Hepatocyte (in vitro differentiated cells): ENCODE measurements at places on chromosomes 5 and 9. TPM values are rescaled to one million over a fixed set of nuclear protein-coding genes. Genes with fewer than 3 reads are reported as not detected.

The TAF11L5 gene
- not detected in 2 replicates for total RNA-seq

The FCN1 gene
- total RNA-seq, result not detected in 2 replicates

The CHSY3 gene
- total RNA-seq, result 22.4 and 23.6 TPM in 2 replicates

GRCh38 chr5:125508225-125508624, 761.8 kb upstream of the ZNF608 start:
- no peak for DNase-seq
- no peaks in the 10 kb centered on the region for H3K27me3 ChIP-seq
- H3K4me3 ChIP-seq, result no peak overlapping the region
- H3K36me3 ChIP-seq, result no peaks in the 10 kb centered on the region
- H3K4me1 ChIP-seq, result no peaks in the 10 kb centered on the region

- no peaks in the 10 kb centered on the region for H3K36me3 ChIP-seq
- H3K4me1 ChIP-seq, result no peaks in the 10 kb centered on the region
- DNase-seq, result no peak
These were observed 191.6 kb downstream of the TENT4A start for GRCh38 chr5:6904860-6905259.

- no peaks in the 10 kb centered on the region for H3K27me3 ChIP-seq
- no peak overlapping the region for H3K4me3 ChIP-seq
These were observed 35.7 kb downstream of the EXD3 start for GRCh38 chr9:137387114-137387890.

- H3K4me1 ChIP-seq, result peaks cover 9% of the 10 kb centered on the region
- no peak overlapping the region for H3K27ac ChIP-seq
- H3K27me3 ChIP-seq, result no peaks in the 10 kb centered on the region
- DNase-seq, result no peak
These were observed 12.5 kb upstream of the C5orf63 start for GRCh38 chr5:127085796-127086195.

DNA sequence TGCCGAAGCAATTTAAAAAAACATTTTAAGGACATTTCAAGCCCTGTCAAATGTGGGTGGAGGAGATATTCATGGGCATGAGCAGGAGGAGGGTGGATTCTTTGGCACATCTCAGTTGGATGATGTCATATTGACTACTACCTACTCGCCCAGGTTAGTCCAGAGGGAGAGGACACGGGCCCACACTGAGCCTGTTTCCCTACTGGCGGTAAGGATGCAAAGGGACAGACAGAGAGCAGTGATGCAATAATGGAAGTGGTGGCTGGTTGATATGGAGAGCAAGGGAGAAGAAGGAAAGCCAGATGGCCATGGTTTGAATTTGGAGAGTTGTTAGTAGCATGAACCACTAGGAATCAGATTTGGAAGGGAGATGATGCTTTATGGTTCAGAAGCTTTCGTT, 34.1 kb upstream of the PDE8B start:
- H3K27me3 ChIP-seq, result peaks cover 25% of the 10 kb centered on the region
- H3K36me3 ChIP-seq, result no peaks in the 10 kb centered on the region
- peaks cover 17% of the 10 kb centered on the region for H3K4me1 ChIP-seq
- no peak overlapping the region for H3K4me3 ChIP-seq
- no peak for DNase-seq
- H3K27ac ChIP-seq, result no peak overlapping the region

GRCh38 chr9:97907632-97908031, 14.7 kb downstream of the TRMO start:
- no peak for DNase-seq
- H3K27ac ChIP-seq, result no peak overlapping the region
- H3K36me3 ChIP-seq, result no peaks in the 10 kb centered on the region
- H3K4me3 ChIP-seq, result no peak overlapping the region
- no peaks in the 10 kb centered on the region for H3K4me1 ChIP-seq
- no peaks in the 10 kb centered on the region for H3K27me3 ChIP-seq

DNA sequence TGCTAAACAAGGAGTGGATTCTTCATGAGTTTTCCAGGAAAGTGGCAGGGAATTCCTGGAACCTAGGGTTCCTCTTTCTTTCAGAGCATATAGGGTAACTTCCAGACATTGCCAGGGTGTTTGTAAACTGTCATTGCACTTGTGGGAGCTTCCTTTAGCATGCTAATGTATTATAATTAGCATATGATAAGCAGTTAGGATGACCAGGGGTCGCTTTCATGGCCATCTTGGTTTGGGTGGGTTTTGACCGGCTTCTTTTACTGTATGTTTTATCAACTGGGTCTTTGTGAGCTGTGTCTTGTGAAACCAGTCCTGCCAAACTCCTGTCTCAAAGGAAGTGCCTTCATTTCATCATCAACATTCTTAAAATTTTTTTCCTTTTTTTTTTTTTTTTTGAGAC, 11.9 kb upstream of the MELK start:
- no peaks in the 10 kb centered on the region for H3K27me3 ChIP-seq
- H3K36me3 ChIP-seq, result no peaks in the 10 kb centered on the region
- no peak for DNase-seq
- H3K4me1 ChIP-seq, result peaks cover 3% of the 10 kb centered on the region

DNA sequence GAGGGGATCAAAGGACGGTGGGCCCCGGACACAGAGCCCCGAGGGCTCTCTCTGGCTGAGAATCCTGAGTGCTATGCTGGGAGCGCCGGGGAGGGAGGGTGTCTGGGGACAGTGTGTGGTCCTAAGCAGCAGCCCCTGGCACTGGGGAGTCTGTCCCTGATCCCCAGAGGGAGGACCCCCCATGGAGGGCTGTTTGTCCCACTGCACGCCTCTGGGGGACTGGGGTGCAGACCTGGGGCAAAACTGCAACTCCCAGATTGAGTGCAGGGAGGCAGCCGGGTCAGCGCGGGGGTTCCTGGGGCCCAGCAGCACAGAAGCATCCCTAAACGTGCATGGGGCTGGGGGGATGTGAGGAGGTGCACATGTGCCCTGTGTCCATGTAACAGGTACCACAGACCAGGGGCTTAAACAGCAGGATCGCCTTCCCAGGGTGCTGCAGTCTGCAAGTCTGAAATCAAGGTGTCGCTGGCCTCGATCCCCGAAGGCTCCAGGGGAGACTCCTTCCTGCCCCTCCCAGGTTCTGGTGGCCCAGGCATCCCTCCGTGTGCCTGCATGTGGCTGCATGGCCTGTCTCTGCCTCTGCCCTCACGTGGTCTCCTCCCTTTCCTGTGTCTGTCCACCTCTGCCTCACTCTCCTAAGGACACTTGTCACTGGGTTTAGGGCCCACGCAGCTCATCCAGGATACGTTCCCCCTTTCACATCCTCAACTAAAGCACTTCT, 35.9 kb upstream of the IRX4 start:
- H3K4me3 ChIP-seq, result no peak overlapping the region
- H3K4me1 ChIP-seq, result no peaks in the 10 kb centered on the region
- H3K36me3 ChIP-seq, result no peaks in the 10 kb centered on the region
- no peak for DNase-seq

- DNase-seq, result no peak
- no peak overlapping the region for H3K4me3 ChIP-seq
- peaks cover 95% of the 10 kb centered on the region for H3K27me3 ChIP-seq
- peaks cover 19% of the 10 kb centered on the region for H3K4me1 ChIP-seq
These were observed 6.0 kb downstream of the LRRC26 start for GRCh38 chr9:137163805-137164204.

DNA sequence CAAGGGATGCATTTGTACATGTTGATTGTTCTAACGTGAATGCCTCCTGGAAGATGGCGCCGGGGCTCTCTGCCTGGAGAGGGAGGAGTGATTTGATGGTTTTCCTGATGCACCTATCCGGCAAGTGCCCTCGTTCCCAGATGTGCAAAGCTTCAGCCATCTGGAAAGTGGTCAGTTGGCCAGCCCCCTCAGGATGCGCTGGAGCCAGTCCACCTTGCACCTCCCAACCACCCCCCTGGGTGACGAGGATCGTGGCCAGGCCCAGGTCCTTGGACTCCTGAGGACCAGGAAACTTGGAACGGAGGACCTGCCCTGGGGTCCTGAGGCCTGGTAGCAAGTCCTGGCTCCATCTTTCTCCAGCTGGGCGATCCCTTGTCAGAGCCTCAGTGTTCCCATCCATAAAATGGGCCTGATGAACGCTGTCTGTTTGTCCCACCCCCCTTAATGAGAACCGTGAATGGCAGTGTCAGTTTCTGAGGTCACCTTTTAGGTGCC, 23.6 kb upstream of the RNU6ATAC start:
- no peak for DNase-seq
- H3K4me3 ChIP-seq, result no peak overlapping the region
- H3K36me3 ChIP-seq, result no peaks in the 10 kb centered on the region
- no peaks in the 10 kb centered on the region for H3K27me3 ChIP-seq
- H3K27ac ChIP-seq, result no peak overlapping the region

GRCh38 chr5:68729678-68730077, 364.1 kb upstream of the SLC30A5 start:
- no peak overlapping the region for H3K4me3 ChIP-seq
- no peaks in the 10 kb centered on the region for H3K36me3 ChIP-seq
